ENCODE measurements at places on chromosomes 11 and 22.

DNA sequence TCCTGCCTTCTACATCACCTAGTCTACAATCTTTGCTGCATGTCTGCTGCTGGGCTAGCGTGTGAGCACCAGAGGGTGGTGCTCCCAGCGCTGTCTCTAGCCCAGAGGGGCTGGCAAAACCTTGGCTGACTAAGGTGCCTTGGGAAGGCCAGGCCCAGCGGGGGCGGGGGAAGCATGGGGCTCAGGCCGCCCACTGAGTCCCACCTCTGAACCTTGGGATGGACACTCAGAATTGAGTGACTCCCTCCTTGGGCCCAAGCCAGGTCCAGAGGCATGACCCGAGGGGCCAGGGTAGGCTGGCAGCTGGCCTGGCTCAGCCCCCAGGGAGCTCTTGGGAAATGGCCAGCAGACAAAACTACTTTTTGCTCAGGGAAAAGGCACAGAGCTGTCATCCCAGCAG lies 7.6 kb upstream of the GAL3ST1 start:
- DNase-seq, result no peak

DNA sequence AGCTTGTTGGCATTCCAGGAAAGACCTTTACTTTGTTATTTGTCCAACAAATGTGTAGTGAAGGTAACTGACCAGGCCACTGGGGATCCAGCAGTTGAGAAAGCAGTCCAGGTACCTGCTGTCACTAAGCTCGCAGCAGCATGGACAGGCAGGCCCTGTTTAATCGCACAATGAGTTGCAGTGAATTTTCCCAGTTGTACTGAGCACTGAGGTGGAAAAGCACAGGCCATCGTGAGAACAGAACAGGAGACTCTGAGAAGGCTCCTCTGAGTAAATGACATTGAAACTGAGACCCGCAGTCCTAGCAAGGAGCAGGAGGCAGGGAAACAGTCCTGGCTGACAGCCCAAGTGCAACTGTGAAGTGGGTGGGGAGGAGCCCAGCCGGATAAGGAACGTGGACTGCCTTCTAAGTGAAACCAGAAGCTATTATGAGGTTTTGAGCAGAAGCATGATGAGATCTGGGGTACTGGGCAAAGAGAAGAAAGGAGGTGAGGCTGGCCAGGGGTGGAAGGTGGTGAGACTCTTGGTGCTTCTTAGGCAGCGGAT lies 39.8 kb upstream of the CDON start:
- DNase-seq, result no peak

GRCh38 chr22:19876941-19877625 lies 22.4 kb upstream of the GNB1L start:
- no peak for DNase-seq

DNA sequence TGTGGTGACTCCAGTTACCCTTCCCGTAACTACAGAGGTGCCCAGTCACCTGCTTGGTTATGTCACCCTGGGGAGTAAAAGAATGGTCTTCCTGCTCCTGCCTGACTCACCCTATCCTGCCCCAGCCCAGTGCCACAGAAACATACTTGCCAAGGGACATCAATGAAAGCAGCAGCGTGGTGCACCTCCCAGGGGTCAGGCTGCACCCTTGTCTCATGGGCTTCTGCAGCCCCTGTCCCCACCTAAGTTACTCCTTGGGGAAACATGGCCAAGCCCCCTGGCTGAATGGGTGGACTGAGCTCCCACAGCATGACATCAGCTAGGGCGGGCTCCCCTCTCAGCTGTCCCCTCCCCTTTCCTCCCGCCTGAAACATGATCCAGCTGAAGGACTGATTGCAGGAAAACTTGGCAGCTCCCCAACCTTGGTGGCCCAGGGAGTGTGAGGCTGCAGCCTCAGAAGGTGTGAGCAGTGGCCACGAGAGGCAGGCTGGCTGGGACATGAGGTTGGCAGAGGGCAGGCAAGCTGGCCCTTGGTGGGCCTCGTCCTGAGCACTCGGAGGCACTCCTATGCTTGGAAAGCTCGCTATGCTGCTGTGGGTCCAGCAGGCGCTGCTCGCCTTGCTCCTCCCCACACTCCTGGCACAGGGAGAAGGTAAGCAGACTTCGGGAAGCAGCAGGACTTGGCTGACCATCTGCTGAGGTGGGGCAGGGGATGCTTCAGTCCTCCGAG lies at the start of gene HTR3A:
HTR3A (plus strand) TSS at position 368 of the 730 bp plus-strand sequence; CDS start at position 586, 218 bp downstream.
- DNase-seq, result no peak

- DNase-seq, result no peak
Observed at GRCh38 chr11:5467527-5467926, 18.4 kb downstream of the OR51I2 start.

DNA sequence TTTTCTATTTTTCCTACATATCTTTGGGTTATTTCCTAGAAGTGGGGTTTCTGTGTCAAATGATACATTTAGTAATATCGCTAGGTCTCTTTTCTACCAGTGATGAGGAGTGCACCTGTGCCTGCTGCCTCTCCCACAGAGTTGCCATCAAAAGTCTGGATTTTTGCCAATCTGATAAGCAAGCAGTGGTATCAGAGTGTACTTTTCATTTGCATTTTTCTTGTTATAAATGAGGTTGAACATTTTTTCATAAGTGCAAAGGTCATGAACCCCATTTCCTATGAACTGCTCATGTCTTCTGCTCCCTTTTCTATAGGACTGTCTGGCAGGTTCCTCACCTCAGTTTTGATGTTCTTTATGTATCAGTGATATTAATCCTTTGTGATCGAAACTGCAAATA lies 1.7 kb downstream of the TRPM5 start:
- DNase-seq, result no peak

DNA sequence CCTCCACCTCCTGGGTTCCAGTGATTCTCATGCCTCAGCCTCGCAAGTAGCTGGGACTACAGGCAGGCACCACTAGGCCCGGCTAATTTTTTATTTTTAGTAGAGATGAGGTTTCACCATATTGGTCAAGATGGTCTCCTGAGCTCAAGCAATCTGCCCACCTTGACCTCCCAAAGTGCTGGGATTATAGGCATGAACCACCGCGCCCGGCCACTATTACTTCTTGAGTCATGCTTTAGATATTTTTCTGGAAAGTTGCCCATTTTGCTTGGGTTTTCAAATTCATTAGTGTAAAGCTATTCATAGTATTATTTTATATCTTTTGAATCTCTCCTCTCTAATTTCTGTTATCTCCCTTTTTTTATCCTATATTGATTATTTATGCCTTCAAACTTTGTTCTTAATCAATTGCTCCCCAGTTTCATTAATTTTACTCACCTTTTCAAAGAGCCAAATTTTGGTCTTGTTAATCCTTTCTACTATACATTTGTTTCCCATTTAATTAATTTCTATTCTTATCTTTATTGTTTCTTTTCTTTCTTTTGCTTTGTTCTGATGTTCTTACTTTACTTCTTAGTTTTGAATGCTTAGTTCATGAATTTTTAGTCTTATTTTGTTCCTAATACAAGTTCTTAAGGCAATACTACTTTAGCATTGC lies 10.3 kb upstream of the RAC2 start:
- no peak for DNase-seq

- no peak for DNase-seq
Observed at GRCh38 chr11:59172345-59173079, 580 bp downstream of the DTX4 start.

DNA sequence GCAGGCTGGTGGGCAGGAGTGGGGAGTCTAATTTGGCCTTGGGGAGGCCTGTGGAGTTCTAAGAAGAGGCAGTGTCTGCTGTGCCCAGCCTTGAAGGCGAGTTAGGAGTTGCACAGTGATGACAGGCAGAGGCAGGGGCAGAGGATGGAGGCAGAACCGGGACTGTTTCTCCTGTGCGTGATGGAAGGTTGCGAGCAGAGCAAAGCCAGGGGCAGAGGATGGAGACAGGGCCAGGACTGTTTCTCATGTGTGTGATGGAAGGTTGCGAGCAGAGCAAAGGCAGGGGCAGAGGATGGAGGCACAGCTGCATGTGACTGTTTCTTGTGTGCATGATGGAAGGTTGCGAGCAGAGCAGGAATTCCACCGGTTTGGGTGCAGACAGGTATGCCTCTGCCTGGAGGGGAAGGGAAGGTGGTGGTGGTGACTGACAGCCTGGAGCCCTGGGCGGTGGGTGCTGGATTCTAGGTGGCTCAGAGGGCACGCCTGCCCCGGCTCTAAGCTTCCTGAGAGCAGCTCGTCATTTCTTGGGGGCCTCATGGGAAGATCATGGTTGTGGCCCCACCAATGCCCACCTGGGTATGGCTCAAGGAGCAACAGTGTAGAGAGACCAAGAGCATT lies 8.7 kb downstream of the B4GALNT4 start:
- no peak for DNase-seq

DNA sequence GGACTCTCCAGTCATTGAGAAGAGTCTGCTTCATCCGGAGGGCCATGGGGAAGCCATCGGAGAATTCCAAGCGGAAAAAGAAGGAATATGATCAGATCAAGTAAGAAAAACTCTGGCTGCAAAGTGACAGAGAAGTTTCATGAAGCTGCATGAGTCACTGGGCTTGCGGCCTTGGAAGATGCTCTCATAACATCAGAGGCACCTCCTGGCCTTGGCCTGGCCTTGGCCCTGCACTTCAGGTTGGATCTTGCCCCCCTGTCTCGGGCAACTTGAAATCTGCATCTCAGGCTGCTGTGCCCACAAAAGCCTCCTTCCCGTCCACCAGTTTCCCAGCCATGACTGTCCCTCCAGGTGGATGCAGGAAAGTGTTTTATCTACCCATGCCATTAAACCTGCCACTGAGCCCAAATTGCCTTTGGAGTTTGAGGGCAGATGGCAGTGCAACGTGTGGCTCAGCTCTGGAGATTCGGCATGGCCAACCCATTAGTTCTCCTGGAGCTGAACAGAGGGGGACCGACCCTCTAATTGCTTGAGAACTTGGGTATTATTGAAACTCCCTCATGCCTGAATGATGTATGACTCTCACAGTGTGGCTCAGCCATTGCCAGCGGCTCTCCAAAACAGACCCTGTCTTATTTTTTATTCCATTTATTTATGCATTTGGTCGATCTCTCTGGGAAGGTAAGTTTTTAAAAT lies 66.7 kb downstream of the SEZ6L start:
- no peak for DNase-seq

DNA sequence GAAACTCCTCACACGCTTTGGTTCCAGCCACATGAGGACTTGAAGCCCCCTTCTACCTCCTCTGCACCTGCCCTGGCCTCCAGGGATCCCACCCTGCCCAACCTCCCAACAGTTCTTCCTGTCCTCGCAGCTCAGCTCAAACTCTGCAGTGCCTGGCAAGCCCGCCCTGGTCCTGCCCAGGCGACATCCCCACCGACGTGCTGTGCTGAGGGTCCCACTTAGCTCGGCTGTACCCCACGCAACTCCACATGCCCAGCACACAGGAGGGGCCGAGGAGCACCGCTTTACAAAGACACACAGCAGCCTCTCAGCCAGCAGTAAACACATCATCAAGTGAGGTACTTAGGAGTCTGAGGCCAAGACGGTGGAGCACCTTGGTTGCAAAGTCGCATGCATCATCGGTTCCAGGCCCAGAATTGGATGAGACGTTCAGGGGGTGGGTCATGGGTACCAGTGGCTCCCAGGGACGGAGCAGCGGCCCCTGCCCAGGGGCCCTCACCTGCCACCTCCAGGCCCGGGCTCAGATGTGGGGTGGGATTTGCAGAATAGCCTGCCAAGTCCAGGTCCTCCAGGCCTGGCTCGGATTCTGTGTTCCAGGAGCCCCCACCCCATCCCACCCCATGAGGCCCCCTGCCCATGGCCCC lies 72.6 kb downstream of the CELSR1 start:
- no peak for DNase-seq

- no peak for DNase-seq
Observed at GRCh38 chr22:44354288-44354687, 41.5 kb upstream of the SHISAL1 start.

GRCh38 chr11:118911880-118912741 lies 13.6 kb downstream of the BCL9L start:
- no peak for DNase-seq

- DNase-seq, result no peak
Observed at GRCh38 chr11:11444804-11445131, 91.7 kb upstream of the CSNK2A3 start.

DNA sequence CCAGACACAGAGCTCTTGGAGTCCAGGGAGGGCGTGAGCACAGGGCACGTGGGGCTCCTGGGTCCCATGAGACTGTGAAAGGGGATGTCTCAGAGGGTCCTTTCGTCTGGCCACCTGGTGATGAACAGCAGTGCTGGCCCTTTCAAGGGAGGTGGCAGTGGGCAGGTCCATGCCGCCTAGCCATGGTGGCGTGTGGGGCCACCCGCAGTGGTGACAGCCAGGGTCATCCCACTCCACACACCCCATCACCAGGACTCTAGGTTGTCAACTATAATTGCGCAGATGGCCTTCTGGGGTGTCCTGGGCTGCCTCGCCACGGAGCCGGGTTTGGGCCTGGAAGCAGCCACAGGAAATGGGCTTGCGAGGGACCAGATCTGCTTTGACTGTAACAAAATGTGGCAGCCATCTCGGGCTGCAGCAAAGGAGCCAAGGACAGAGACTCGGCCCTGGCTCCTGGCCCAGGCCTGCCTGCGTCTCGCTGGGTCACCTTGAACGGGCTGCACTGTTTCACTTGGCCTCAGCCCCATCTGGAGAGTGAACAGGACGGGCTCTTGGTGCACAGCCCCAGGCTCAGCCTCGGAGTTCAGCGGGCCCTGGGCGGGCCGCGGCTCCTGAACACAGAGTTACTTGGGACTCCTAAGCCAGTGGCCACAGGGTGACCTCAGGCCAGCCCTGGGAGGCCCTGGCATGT lies 1350.5 kb downstream of the BRD1 start:
- no peak for DNase-seq

DNA sequence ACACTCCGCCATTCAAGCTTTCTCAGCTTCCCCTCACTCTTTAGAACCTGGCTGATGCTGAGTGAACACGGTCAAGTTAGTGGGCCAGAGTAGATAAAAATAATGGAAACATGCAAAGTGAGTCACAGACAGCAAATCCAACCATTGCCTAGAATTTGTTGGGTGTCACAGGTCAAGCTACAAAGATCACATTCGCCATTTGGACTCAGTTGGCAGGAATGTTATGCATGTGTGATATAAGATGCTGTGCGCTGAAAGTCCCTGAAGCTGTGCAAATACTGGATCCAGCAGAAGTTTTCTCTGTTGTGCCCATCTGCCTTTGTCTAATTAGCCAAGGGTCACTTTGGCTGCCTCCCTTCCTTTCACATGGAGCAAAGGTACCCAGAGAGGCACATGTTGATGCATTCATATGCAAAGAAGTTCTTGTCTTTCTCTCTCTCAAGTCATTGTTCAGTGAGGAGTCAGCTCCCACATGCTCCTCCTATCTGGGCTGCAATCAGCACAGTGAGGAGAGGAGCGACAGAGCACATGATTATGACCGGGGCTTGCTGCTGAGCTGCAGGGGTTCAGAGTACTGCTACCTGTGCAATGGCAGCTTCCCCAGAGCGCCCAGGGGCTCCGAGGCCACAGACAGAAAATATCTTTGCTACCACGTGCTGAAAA lies 39.7 kb downstream of the FLI1 start:
- DNase-seq, result no peak
